ENCODE measurements at places on chromosomes 5 and 9. TPM values are rescaled to one million over a fixed set of nuclear protein-coding genes. Genes with fewer than 3 reads are reported as not detected.
A peak's percentile ranks its signal among the peaks of the same experiment; 100 is the strongest.

GRCh38 chr9:100426189-100426529 lies 784 bp upstream of the MSANTD3 start:
- DNase-seq, result no peak

DNA sequence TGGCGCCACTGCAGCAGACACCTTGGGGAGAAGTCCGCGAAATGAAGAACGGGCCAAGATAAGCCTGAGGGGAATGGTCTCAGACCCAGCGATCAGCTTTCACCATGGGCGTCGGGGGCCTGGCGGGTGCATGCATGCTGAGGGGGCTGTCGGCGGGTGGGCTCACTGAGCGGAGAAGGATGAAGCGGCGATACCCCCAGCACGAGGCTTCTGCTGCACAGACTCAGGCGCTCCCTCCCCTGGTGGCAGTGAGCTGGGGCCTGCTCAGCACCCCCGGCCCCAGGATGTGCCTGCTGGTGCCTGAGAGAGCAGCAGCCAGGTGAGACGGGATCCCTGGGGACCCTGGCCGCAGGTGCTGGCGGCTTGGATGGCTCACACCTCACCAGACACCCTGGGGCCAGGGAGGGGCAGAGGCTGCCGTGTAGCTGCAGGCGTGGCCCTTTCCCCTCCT lies 31.2 kb downstream of the CEP72 start:
- no peak for DNase-seq

SSNA1 gene
- 86.7 TPM for polyA plus RNA-seq

DNA sequence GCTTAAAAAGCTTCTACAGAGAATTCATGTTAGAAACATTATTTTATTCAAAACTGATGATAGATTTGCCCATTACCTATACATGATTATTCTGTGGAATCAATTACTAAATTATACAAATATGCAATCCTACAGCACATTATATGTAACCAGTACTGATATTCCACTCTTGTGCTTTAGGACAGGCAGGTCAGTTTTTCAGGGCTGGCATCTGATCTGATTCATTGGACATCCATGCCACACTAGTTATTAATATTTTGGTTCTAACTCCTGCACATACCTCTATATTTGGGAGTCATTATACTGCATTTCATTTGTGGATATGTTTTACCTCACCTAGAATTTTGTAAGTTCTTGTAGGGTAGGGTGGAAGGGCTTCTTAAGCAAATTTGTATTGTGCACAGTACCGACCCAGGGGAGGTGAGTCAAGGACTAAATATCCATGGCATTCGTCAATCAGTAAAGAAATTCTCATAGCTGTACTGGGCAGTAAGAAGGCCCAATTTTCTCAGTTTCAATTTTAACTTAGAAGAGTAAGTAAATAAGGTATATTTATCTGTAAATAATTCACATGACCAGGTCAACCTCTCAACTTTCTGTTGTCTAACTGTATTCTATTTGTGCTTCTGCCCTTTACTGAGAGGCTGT lies 33.5 kb downstream of the ELOVL7 start:
- no peak for DNase-seq

SV2C gene
- not detected for polyA plus RNA-seq

DNA sequence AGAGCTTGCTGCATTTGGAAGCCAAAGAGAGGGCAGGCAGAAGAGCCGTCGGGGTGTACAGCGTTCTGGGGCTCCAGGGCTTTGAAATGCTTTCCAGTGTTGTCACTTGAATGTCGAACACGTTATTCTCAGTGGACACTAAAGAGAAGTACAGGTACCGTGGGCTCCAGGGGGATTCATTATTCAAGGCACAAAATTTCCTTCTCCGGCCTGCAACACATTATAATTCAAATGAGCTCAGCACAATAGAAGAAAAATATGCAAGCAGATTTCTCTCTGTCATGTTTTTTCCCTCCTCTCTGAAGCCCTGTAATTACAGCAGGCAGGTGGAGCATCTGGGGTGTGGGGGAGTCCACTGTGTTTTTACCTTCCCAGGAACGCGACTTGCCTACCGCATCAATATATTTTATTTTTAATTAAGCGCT lies 293.1 kb downstream of the ZSWIM6 start:
- no peak for DNase-seq

ADAMTS13 gene
- polyA plus RNA-seq, result 3.1 TPM

NSMF gene
- polyA plus RNA-seq, result 45.9 TPM

GRCh38 chr9:36153746-36154145 lies 15.4 kb upstream of the CCIN start:
- no peak for DNase-seq

GRCh38 chr5:135212361-135213026 lies 178.5 kb upstream of the PITX1 start:
- no peak for DNase-seq

- peak; percentile 36 for DNase-seq
Measured at GRCh38 chr5:53480416-53481158, at the start of gene FST. Gene FST (plus strand): TSS chr5:53480629. CDS start chr5:53480792, 163 bp downstream.

DNA sequence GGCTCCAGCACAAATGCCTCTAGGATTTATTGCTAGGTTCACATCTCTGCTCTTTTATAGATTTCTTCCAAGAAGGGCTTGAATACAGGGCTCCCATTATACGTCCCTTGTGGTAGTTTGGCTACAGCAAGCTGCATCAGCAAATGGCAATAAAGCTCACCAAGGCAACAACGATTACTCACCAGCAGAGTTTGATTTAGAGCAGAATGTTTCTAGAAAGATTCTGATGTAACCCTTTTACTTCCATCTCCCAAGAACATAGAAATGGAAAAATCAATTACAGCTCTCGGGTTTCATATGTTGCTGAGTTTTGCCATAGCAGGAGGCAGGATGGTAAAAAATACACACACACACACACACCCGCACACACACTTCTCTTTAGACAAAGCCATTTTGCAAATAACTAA lies 124.2 kb upstream of the TNPO1 start:
- DNase-seq, result peak; percentile 30

All from IMR-90 (cell line).